ENCODE measurements at places on chromosomes 2 and 18.

DNA sequence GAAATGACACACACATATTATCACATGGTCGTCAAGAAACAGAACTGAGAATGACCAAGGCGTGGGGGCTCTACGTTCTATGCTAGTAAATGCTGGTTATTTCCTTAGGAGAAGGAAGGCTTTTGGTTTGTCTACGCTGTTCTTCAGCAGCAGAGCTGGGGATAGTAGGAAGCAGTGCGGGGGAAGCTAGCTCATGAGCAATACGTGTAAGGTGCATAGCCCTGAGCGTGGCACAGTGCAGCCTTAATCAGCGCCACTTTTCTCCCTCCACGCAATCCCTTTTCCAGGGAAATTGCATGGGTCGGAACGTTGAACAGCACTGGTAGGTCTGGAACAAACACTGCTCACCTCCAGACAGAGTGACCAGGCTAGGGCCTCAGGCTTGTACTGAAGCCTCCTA, 199.6 kb upstream of the FBXO11 start:
- DNase-seq = no peak

- no peak for DNase-seq
These were observed 479.8 kb downstream of the NUP35 start for GRCh38 chr2:183604065-183604464.

DNA sequence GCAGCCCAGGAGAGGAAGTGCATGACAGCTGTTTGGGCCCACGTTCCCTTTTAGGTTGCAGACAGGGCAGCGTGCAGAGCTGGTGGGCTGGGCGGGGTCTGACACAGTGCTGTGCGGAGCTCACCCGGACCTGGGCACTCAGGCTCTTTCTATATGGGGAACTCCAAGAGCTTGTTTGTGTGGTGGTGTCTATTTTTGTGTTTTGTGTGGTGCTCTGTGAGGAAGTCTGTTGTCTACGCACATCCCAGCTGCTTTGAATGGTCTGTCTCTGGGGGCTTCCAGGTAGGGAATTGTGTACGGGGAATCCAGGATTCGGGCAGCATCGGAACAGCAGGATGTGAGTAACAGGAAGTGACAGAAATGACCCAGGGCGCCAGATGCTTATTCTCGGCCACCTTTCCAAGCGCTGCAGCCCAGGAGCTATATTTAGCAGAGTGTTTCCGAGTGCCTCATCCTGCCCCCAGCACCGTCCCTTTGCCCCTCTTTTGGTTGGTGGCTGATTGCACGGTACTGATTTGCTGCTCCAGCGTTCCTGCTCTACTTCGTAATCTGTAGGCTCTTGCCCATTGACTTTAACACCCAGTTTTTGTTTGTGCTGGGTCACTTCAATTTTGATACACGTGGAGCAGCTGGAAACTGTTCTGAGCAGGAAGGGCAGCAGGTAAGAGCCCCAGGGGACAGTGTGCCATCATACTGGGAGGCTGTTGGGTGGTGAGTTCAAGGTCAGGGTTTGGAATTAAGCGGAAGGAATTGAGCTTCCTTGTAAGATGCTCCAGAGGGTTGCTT, 64.7 kb downstream of the DGKD start:
- DNase-seq = peak; percentile 43

DNA sequence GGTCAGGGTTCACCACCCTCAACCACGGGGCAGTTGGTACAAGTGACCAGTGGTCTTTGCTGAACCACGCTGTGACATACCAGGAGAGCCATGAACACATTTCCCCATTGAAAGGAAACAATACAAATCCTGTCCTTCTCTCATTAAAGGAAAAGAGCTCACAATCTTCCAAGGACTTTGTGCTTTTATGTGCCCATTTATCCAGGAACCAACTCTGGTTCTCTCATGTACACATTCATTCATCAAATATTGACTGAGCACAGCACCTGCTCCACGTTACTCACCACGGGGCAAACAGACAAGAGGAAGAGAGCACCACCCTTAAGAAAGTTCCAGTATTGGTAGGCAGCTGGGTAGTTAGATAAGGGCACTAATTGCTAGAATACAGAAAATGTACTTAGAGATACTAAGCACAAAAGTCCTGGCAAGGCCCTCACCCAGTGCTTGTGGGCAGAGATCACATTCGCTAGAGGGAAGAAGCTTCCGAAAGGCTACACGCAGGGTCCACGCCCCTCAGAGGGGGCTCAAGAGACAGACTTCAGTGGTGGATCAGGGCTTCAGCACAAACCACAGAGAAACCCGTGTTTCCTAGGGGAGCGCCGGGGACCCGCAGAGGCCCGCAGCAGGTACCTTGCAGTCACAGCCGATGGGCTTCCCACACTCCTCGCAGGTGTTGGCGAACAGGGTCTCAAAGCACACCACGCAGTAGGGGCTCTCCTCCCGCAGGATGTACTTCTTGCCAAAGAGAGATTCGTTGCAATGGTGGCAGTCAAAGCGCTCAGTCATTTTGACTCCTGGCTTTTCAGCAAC, 12.9 kb downstream of the FHL2 start:
- DNase-seq = no peak

DNA sequence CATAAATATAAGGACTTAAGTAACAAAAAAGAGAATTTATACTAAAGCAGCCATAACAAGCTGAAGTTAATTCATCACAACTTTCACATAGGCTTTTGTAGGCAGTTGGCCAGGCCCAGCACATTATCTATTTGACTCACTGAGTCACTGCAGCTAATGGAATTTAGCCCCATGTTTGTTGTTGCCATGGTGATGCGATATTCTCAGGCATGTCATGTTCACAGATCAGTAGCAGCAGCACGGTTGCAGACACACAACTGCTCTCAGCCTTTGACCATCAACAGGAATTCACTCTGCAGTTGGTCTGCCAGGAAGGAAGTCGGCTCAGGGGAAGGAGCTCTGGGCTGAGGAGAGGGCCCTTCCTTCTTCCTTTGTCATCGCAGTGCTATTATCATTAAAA, 639.8 kb downstream of the TMEM182 start:
- DNase-seq = no peak

DNA sequence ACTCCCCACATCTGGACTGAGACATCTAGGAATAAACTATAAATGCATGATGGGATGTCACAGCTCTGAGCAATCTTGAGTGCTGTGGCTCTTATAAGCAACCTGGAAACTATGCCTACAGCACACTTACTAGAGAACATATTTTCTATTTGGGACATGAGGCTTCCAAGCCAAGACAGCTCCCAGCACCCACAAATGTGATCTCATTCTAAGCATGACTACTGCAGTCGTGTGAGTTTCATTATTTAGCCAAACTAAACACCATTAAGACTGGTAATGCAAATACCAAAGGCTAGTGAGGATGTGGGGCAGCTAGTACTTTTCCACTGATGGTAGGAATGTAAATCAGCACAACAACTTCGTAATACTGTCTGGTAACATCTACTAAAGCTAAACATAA, 72.5 kb downstream of the RTTN start:
- DNase-seq = no peak

DNA sequence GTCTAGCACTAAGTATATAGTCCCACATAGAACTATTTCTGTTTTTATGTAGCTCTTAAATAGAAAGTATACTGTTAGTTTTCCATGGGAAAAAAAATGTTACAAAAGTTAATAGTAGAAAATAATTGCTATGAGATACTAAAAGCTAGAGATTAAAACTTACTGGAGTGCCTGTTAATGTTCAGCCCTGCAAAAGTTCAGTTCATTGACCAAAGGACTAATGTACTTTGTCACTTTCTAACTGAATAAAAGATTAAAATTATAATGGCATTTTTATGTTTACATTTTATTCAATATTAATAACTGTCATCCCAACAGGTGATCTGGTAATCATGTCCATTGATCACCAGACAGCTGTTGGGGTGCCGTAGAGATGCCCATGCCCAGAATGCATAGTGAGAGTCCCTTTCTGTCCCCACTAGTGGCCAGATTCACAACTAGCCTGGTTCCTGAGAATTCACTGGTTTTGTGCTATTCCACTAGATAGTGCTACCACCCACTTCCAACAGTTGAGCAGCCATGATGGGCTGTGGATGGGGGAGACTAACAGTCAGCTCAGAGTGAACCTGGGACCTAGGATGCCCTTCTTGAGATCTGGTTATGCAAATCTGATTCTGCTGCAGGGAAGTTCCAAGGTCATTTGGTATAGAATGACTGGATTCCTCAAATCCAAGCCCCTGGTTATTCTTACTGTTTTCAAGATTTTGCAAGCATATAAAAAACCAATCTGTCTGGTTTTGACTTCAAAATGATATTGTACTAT, 57.8 kb downstream of the AFTPH start:
- DNase-seq = no peak

DNA sequence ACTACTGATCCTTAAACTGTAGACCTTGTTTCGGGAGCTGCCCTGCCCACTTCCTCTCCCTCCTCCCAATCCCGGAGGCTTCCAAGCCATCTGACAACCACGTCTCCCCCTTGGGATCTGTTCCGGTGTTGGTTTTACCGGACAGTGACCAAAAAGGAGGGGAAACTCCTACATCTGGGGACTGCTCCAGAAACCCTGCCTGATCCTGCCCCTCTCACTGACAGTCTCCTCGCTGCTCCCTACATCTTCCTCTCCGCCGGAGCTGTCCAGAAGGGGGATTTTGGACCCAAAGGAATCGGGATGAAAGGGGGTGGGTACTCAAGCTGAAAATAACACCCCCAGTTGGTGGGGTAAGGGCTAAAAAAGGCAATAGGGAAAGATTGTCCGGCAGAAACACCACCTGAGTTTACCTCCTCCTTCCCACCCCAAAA, 1.5 kb downstream of the INO80D start:
- no peak for DNase-seq

DNA sequence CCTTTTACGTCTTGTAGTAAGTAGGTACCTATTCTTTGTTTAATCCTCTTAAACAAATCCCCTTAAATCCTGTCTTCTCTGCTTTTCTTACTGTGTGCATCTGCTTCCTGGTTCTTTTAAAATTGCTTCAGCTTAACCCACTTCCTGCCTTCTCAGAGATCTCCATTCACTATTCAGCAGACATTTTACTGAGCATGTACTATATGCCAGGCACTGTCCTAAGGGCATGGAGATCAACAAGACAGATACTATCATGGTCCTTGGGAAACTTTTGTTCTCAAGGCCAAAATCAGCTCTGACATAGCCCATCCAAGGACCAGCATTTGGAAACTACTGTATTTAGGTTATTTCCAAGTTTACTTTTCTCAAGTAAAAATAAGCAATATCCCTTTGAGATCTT, 227.5 kb downstream of the TPGS2 start:
- DNase-seq = no peak

GRCh38 chr2:67145851-67146250, 251.3 kb upstream of the ETAA1 start:
- no peak for DNase-seq

- DNase-seq = no peak
These were observed 31.6 kb downstream of the CDK15 start for GRCh38 chr2:201837824-201838431.

DNA sequence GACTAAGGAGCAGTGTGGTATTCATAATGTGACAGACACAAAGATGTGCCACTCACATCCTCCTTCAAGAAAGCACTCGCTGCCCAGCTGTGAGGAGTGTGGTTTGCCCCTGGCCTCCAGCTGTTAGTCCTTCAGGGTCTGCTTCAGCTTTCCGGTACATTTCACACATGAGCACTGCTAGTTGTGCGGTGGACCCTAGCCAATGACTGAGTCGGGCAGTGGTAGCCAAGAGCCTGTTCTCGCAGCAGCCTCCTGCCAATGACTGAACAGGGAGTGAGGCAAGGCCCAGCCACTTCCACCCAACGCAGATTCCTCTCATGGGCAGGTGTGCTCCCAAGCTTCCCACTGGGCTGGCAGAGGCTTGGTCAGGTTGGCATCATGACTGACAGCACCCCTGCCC, 254.3 kb downstream of the RBM43 start:
- DNase-seq = no peak

DNA sequence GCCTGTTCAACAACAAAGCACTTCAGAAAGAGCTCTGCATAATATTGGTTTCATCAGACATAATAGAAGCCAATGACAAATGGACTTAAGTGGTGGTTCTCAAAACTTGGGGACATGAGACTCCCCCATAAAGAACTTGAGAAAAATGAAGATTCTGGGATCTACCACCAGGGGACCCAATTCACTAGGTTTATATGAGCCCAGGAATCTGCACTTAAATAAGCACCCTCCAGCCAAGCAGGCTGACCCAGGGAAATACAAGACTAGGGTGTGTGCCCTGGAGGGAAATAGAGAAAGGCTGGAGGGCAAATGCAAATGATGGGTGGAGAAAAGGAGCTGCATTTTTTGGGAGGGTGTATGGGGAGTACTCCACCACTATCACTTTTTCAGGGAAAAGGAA, 52.5 kb downstream of the SATB2 start:
- no peak for DNase-seq

DNA sequence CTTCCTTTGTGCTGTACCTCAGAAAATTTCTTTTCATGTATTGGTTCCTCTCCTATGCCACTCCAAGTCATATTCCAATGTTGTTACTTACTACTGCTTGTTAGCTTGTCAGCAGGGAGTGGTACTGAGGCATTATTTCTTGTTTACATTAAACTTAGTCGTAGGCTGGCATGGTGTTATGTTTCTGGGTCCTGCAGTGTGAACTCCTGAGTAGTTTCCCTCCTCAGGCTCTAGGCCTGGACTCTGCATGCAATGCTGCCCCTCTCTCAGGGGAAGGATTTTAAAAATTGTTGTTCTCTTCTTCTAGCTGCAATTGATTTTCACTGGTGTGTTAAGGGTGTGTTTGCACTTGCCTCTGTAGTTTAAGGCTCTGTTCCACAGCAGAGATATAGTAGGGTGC, 671.6 kb downstream of the PLCL1 start:
- DNase-seq = no peak

GRCh38 chr2:167192833-167193232, 304.6 kb downstream of the XIRP2 start:
- DNase-seq = no peak

GRCh38 chr18:23369266-23369665, 83.8 kb upstream of the RIOK3 start:
- no peak for DNase-seq

DNA sequence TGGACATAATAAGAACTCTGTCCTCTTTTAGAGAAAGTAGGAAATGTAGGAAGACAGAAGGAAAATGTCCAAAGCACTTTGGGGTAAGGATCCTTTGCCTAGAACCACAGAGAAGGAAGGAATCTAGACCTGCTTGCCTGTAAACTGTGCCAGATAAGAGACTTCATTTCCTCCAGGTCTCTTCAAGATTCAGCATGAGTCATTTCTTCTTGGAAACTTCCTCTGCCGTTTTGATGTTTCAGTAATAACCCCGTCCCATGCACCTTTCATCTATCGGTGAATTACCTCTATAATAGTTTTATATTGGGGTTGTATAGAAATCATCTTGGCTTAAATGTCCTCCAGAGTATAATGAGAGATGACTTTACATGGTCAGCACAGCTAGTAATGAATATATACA, 63.2 kb upstream of the LRATD1 start:
- DNase-seq = no peak

DNA sequence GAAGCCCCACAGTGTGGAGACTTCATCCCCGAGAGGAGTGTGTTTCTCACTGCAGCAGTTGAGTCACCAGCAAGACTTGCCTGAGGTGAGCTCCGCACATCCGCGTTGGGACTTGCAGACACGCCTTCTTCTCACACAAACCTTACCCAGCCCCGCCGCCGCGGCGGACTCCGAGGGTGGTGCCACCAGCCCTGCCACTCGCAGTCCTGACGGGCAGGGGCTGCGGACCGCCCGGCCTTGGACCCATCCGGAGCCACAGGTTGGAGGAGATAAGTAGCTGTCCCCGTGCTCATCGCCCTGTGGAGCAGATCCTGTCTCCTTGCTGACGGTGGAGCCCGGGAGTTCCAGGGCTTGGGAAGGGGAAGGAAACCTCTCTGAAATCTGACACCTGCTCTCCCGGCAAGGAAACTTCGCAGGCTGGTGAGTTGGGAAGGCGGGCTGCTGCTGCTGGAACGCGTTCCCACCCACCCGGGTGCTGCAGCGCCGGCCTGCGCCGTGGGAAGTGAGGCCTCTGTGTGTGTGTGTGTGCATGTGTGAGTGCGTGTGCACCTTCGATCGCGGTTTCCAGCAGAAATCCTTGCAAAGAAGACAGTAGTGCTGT, at the start of gene RAB27B:
RAB27B (plus strand) TSS at position 197 of the 601 bp plus-strand sequence. CDS start 49,109 bp downstream, outside the sequence.
- DNase-seq = peak; percentile 51
